Epithelial cell of esophagus (primary cell): ENCODE measurements at places on chromosomes 5 and 9.

DNA sequence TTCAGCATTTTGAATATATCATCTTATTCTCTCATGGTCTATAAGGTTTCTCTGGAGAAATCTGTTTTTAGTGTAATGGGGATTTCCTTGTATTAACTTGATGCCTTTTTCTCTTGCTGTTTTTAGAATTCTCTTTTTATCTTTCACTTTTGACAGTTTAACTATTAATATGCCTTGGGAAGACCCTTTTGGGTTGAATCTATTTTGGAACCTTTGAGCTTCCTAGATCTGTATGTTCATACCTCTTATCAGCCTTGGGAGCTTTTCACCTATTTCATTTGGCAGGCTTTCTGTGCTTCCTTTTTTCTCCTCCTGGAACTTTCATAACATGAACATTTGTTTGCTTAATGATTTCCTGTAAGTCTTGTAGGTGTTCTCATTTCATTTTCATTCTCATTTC, 22.2 kb downstream of the RCL1 start:
- no peak for DNase-seq

GRCh38 chr9:105722099-105722498, 27.8 kb downstream of the TMEM38B start:
- DNase-seq, result no peak

DNA sequence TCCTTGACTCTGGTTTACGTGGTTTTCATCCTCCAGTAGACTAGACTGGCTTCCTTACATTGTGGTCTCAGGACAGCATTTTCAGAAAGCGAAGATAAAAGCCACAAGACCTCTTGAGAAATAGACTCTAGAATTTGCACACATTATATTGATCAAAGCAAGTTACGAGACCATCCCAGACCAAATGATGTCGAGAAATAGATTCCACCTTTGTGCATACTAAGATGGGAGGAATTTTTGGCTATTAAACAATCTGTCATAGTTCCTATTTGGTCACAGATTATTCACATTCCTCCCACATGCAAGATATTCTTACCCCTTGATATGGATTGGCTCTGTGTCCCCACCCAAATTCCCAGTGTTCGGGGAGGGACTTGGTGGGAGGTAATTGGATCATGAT, 65.6 kb downstream of the TEX10 start:
- DNase-seq, result no peak

GRCh38 chr5:132322266-132322665, 28.1 kb downstream of the SLC22A4 start:
- DNase-seq, result no peak

DNA sequence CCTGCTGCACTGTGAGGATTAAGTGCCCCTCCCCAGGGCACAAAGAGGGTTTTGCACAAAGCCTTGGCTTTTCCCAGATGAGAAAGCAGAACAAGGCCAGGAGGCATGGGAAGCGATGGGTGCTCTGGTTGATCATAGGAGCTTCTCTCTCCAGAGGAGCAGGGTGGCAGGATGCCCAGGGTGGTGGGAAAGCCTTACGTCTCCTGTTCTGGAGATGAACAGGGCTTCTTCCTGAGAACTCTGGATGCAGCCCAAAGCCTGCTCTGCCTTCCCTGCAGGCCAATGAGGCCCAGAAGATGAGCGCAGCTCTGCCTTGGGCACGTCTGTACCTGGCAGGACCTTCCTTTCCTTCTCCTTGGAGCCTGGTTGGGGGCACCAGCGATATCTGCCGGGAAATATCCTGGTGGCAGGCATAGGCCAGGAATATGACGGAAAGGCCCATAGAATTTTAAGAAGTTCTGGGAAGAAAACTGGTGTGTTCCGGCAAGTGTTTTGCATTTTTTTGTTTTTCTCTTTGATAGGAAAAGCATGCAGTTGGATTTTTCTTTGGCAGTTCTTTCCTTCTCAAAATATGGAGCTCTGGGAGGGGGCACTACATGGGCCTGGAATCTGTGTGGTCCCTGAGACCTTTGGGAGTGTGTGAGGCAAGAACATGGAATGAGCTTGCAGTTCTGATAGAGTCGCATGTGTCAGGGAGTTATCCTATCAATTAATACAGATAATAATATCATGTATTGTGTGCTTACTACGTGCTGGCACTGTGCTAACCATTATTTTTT, 253.2 kb upstream of the KLF4 start:
- DNase-seq, result no peak

DNA sequence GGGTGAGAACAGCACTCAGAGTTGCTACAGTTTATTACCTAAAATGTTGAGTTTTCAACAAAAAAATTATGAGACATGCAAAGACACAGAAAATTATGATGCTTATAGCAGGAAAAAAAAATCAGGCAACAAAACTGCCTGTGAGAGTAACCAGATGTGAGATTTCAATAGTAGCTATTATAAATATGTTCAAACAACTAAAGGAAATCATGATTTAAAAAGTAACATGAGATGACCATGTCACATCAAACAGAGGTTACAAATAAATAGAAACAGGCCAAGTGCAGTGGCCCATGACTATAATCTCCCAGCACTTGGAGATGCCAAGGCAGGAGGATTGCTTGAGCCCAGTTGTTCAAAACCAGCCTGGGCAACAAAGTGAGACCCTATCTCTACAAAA, 12.1 kb upstream of the RIMOC1 start:
- DNase-seq, result no peak

DNA sequence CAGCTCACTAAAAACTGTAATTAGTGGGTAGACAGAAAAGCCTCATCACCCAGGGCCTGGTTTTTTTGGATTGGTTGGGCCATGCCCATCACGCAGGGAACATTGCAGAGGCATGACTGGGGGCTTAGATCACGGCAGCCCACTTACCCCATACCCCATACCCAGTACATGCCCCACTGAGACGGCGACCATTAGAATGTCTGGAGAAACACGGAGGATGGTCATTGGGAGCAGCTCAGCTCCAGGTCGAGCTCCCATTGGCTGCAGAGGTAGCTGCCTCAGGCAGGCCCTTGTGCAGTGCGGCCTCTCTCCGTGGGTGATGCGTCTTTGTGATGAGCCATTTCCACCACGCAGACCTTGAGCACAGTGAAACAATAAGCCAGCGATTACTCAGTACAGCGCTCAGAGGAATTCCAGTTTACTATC, 204.0 kb downstream of the GADD45G start:
- DNase-seq, result no peak
